CD4-positive, alpha-beta T cell treated with Interleukin-2 at 100 ng/mL for 4 hours (primary cell): ENCODE measurements at places on chromosomes 6 and 20.

DNA sequence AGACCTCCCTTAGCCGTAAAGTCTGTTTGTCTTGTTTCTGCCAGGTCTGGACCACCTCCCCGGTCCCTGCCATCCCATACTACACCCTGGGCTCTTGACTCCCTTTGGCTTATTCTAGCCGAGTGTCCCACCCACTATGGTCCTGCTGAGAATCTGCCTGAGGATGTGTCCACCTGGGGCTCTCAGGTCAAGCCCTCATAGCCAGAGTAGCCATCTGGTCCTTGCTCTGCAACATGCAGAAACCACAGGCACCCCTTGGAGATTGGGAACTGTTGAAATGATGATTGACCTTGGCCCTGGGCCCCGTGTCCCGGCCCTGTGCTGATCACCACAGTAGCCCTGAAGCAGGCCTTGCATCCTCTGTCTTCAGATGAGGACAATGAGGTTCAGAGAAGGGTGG, 44.0 kb downstream of the VSTM2L start:
- no peak for DNase-seq

GRCh38 chr20:20755674-20756319, 43.4 kb upstream of the RALGAPA2 start:
- DNase-seq = no peak

GRCh38 chr6:79913369-79913768, 34.0 kb downstream of the ELOVL4 start:
- DNase-seq = peak; percentile 1

GRCh38 chr6:2097464-2097863, 147.9 kb downstream of the GMDS start:
- DNase-seq = no peak

DNA sequence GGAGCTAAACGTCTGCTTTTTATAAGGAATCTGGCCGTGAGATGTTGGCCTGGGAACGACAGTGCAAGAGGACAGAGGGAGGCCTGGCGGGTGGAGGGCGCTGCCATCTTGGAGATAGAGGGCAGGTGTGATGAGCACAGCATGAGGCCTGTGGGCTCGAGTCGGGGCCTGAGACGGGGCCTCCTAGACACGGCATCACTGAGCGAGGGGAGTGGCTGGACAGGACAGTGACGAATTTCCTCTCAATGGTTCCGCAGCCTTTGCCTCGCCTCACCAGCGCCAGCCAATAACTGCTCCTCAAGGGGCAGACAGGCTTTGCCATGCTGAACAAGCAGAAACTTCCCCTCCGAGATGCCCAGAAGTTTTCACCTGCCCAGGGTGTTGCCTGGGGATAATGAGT, 376.7 kb downstream of the THBS2 start:
- no peak for DNase-seq
